ENCODE measurements at places on chromosomes 5 and 9.

DNA sequence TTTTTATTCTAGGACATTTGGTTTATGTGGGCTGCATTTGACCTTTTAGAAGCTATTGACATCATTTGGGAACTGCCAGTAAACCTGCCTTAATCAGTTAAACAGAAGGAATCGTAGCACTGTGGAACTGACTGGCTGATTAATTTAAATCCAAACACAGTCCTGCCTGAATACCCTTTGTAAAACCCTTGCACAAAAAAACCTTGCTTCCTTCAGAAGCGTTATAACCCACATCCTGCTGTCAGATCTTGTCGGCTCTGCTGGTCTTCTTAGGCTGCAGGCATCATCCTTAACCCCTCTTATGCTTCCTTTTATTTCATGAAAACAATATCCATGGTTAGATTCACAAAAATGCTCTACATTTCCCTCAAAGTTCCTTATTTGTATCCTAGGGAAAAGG is 46.3 kb downstream of the PAM start:
- DNase-seq = no peak

DNA sequence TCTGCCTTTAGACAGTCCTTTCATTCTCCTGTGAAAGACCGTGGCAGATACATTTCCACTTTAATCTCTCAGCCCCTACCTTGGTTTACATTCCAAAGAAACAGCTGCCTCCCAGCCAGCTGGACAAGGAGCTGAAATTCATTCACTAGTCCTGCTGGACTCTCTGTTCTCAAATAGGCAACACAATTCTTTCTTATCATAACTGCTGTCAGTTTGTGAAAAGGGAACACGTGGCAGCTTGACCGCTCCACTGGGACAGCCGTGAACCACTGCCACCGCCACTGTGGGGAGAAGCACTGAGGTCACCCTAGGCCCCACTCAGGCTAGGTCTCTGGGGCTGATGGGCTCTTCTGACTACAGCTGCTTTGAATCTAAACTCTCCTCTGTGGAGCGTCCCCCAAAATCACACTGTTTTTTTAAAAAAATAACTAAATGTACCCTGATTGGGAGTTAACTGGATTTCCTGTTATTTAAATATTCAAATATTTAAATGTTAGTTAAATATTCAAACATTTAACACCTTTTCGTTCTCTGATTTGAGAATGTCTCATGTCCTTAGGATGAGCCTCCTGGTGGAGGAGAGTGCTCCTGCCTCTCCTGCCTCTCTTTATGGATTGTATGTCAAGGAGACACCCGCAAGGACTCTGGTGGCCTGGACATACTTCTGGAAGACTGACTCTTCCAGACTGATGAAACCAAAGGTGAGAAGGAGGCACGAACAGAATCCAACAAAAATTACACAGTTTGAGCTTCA is 120.1 kb downstream of the BOD1 start:
- DNase-seq = no peak

DNA sequence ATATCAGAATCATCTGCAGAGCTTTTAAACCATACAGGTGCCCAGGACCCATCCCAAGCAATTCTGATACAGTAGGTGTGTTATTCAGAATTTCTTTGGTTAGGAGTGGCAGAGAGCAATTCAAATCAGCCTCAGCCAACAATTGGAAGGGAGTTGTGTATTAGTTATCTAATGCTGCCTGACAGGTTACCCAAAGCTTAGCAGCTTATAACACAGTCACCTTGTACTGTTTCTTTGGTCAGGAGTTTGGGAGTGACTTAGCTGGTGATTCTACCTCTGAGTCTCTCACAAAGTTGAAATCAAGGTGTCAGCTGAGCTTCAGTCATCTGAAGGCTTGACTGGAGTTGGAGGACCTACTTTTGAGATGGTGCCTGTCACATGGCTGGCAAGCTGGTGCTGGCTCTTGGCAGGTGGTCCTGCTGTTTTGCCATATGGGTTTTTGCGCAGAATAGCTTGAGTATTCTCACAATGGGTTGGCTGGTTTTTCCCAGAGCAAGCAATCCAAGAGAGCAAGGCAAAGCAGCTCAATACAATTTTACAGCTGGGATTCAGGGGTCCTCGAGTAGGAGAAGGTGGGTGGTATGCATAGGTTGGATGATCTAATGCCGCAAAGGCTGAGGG is 18.7 kb upstream of the CARNMT1 start:
- no peak for DNase-seq

DNA sequence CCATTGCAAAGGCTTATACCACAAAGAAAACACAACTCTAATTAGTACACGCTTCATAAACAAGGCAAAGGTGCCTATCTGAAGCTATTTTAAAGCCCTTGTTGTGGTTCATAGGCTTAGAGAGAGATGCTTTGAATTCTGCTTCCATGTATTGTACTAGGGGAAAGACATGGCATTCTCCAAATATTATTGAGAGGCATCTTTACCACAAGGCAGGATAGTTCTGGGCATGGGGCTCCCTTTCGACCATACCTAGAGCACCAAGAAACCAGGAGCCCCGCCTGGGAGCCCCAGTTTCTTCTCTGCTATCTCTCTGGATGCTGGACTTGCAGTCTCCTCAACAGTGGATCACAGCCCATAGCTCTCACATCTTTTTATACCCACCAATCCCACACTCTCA is 93.7 kb downstream of the NFIB start:
- no peak for DNase-seq

All from NCI-H446 (cell line).